ENCODE measurements at places on chromosomes 3 and 15.

GRCh38 chr3:119085070-119085439 is 50.4 kb upstream of the IGSF11 start:
- DNase-seq, result no peak

- DNase-seq, result no peak
Measured at GRCh38 chr3:136109499-136109898, 86.6 kb downstream of the MSL2 start.

- DNase-seq, result peak; percentile 87
Measured at GRCh38 chr3:62665627-62666437, 209.4 kb downstream of the CADPS start.

DNA sequence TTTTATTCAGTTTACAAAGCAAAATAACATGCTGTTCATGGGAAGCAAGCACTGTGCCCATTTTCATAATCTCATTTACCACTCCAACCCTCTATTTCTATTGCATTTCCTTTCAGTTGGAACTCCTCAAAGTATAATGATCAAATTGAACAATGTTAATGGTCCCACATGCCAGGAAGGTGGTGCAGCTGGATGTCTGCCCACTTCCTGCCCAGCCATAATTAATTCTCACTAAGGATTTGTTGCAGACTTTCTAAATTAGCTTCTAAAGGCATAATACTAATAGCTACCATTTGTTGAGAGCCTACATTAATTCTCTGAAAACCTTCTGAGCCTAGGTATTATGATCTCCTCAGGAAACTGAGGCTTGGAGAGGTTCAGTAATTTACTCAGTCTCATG is 316.1 kb upstream of the TPM1 start:
- no peak for DNase-seq

- peak; percentile 71 for DNase-seq
Measured at GRCh38 chr15:76206325-76206976, 104.8 kb downstream of the ETFA start.

DNA sequence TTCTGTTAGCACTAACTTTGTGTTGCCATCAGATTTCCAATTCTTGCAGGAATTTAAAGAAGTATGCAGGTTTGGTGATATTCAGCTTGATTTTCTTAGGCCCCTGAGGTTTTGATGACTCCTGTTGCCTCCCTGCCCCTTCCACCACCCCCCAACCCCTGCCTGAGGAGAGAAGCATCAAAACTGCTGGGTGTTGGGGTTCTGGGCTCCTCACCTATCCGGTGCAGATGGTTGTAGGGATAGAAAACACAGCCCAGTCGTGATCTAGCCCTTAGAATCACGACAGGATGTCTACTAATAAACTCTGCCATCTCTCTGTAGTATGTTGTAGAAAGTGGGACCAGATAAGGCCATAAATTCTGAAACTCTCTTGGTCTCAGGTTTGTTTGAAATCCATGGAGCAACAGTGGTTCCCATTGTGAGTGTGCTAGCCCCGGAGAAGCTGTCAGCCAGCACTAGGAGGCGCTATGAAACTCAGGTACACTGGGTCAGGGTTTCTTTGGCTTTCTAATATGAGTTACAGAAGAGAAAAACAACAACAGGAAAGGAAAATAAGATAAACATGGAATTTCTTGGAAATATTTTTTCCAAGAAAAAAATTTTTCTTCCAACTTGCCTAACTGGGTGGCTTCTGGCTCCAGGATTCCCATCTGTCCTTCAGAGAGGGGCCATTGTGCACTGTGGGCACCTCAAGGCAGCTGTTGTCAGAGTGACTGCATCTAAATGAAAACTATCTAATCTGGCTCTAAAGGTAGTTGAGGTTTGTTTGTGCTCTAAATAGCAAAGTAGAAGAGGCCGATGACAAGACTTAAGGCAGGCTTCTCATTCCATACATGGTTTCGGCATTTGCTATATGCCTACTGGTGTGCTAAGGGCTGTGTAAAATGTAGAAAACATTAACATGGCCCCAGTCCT is 8.7 kb downstream of the SRP14 start:
- no peak for DNase-seq

GRCh38 chr3:141020143-141020830 is 30.9 kb upstream of the SPSB4 start:
- DNase-seq, result no peak

DNA sequence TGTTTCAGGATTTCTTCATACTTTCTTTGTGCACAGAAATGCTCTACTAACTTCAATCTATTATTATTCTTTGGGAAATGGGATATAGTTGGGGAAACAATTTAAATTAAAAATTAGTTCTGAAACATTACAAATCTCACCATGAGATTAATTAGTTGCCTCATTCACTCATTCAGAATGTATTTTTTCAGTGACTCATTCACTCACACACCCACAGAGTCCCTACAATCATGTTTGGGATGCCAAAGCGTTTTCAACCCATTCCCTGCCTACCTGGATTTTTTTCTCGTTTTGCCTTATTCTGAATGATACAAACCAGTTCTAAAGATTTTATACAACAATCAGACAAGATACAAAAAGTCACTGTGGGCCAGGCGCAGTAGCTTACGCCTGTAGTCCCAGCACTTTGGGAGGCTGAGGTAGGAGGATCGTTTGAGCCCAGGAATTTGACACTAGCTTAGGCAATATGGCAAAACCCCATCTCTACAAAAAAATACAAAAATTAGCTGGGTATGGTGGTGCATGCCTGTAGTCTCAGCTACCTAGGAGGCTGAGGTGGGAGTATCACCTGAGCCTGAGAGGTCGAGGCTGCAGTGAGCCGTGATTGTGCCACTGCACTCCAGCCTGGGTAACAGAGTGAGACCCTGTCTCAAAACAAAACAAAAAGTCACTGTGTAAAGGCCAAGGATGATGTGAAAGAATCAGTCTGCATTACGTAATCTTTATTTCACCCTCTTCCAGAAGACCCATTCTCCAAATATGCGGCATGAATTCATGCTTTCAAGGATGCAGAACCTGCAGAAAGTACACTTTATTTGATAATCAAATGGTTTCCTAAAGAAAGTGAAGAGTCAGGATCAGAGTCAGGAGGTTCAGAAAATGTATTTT is 34.8 kb upstream of the ARHGEF3 start:
- DNase-seq, result no peak
